ENCODE measurements at places on chromosomes 6 and 20. TPM values are rescaled to one million over a fixed set of nuclear protein-coding genes. Genes with fewer than 3 reads are reported as not detected.

The UNC5CL gene
- 1.6 TPM for total RNA-seq

The TCP11 gene
- total RNA-seq: 1.7 TPM

DNA sequence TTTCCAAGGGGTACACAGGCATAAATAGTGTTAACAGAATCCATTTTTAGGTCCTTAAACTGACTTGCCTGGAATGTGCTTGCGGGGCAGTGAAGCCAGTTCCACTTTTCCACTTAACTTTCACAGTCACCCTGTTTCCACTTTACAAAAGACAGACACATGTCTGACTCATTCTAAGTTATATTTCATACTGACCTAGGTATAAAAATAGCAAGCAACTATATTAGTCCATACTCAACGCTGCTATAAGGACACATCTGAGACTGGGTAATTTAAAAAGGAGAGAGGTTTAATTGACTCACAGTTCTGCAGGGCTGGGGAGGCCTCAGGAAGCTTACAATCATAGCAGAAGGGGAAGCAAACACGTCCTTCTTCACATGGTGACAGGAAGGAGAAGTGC is 88.2 kb downstream of the MTFR2 start:
- DNase-seq: no peak

- peak; percentile 28 for DNase-seq
Observed at GRCh38 chr6:27332692-27333641, 20.9 kb upstream of the POM121L2 start.

GRCh38 chr6:53623497-53623896 is 42.1 kb downstream of the KLHL31 start:
- no peak for DNase-seq
